ENCODE measurements at places on chromosomes 7 and 10. TPM values are rescaled to one million over a fixed set of nuclear protein-coding genes. Genes with fewer than 3 reads are reported as not detected.

- DNase-seq: peak; percentile 24
These were observed 92.5 kb downstream of the KLF6 start for GRCh38 chr10:3692387-3692999.

DNA sequence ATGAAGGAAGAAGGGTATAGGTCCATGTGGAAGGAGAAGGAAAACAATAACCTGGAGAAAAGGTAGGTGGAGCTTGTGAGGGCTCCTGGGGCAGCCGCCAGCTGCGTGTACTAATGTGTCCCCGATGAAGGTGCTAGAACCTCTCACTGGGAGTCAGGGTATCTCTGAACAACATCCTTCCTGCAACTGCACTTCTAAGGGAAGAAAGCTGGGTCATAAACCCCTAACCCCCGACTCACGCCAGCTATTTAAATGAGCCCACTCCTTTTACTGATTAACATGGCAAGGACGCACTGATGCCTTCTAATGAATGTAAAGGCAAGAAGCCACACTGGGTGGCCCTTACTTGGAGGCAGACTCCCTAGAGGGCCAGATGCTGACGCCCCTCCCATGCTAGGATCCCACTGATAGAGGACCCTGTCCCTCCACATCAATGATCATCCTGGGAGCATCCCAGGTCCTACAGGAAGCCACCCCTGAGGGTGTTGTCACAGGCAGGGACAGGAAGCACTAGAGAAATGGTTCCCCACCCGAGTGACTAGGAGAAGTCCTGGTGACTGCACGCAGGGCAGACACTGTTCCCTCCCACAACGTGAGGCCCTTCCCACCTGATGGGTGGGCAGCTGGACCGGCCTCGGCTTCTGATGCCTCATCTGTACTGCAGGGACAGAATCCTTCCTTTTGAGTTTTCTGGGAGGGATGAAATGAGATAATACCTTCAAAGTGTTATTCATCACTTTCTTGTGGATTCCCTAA is 20.4 kb downstream of the JCAD start:
- no peak for DNase-seq

GRCh38 chr10:72552857-72553256 is 73.0 kb downstream of the MICU1 start:
- peak; percentile 32 for DNase-seq

- no peak for DNase-seq
These were observed 4.3 kb downstream of the LHPP start for GRCh38 chr10:124465777-124466488.

GRCh38 chr10:131200856-131201470 is 110.6 kb downstream of the TCERG1L start:
- DNase-seq: no peak

- no peak for DNase-seq
These were observed 100.5 kb downstream of the ADRA2A start for GRCh38 chr10:111177379-111177778.

DNA sequence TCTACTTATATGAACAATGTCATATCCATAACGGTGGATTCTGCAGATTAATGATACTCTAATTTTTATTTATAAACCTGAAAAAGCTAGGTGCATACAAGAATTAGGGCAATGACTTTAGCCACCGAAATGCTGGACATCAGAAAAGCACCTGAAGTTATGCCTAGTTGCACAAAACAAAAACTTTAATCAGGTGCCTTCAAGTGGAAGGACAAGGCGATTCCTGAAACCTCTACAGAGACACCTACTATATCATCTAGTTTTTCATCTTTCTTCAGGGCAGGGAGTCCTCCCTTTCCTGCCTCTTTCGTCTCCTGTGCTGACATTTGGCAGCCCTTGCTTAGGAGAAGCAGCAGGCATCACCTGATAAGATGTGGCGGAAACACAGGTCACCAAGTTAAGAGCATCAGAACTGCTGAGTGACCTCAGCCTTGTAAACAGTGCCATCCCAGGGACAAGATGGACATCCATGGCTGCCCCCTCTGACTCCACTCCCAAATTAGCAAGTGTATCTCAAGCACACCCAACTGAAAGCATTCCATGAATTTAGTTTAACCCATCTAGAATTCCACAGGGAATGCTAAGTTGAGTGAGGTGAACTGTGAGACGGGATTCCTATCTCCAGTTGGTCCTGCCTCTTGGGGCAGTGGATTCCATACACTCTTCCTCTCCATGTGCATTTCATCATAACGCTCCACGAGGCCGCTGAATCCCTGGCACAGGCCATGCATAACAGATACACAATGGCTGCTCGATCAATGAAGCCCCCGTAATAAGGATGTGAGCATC is 5.8 kb downstream of the ITPRIP start:
- DNase-seq: no peak

DNA sequence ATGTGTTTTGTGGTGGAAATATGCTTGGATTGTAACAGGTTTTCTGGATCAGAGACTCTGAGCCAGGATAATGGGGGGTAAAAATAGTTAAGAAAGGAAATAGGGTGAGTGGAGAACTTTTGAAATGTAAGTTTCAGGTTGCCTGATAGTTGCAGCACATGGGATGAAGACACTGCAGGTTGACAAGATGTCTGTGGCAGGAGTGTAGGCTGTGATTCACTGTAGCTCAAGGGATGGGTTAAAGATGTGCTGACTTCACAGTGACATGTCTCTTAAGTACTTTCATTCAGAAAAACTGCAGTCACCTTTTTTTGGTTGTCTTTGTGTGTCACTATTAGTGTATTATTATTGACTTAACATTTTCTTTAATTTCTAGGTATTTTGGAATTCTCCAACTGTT is 63.5 kb upstream of the SLC39A12 start:
- DNase-seq: no peak

- DNase-seq: peak; percentile 79
These were observed 760 bp downstream of the CBX3 start for GRCh38 chr7:26202019-26202990.

GRCh38 chr7:25615593-25615992 is 387.3 kb upstream of the NPVF start:
- no peak for DNase-seq

DNA sequence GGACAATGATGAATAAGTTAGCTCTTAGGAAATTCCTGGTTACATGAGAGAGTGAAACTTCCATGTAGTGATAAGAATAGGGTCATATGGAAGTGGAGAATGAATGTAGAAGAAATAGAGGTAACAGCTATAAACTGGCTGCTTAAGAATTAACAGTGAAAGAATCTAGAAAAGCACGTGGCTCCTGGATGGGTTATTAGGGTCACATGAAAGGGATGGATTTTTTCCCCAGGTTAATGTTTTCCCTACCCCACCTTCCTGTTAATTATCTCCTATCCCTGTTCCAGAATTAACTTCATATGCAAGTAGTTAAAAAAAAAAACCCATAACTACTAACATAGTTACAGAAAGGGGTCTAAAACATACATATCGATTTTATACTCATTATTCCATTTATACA is 58.0 kb downstream of the ANKIB1 start:
- peak; percentile 16 for DNase-seq

GRCh38 chr10:62081341-62082270 is 180.1 kb downstream of the ARID5B start:
- no peak for DNase-seq

DNA sequence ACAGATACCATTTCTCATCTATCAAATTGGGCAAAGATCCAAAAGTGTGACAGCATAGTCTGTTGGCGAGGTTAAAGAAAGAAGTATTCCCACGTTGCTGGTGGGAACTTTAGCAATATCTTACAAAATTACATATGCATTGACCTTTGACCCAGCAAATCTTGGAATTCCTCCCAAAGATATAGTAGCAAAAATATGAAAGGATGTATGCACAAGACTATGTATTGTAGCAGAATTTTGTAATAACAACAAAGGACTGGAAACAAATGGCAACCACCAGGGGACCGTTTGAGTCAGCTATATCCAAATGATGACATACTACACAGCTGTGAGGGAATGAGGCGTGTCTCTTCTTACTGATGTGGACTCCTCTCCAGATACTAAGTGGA is 50.2 kb downstream of the KCNH2 start:
- DNase-seq: no peak

GRCh38 chr7:17946591-17946990 is 6.3 kb upstream of the SNX13 start:
- no peak for DNase-seq

GRCh38 chr7:135117096-135117495 is 30.8 kb upstream of the TMEM140 start:
- DNase-seq: no peak

- DNase-seq: no peak
These were observed 64.9 kb downstream of the PRKG1 start for GRCh38 chr10:51139176-51139575.

- DNase-seq: peak; percentile 34
These were observed 94.9 kb upstream of the KCNIP2 start for GRCh38 chr10:101938305-101939007.

DNA sequence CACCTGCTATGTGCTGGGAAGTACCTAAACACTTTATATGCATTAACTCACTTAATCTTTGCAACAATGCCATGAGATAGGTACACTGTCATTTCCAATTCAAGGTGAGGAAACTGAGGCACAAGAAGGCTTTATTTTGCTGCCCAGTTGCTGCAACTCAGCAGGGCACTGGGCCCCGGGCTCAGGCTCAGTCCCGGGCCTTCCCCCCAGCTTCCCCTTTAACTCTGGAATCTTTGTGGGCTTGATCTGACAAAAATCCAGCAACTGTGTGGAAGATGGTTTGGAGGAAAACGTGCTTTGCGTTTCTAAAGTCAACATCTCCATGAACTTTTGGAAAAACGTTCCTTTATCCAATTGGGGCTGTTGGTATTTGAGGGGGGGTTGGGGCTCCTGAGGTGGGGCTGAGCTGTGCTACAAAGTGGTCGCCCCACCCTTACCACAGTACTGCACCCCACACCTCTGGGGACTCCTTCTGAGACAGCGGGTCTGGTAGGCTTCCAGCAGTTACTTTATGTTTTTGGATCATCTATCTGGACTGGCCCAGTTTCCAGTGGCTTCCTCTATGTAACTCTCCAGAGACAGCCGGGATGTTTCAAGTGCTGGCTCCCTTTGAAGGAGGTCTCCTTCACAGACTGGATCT is 40.5 kb upstream of the CAMK1D start:
- no peak for DNase-seq

- no peak for DNase-seq
These were observed 137.9 kb downstream of the DNAJB6 start for GRCh38 chr7:157474685-157475084.

DNA sequence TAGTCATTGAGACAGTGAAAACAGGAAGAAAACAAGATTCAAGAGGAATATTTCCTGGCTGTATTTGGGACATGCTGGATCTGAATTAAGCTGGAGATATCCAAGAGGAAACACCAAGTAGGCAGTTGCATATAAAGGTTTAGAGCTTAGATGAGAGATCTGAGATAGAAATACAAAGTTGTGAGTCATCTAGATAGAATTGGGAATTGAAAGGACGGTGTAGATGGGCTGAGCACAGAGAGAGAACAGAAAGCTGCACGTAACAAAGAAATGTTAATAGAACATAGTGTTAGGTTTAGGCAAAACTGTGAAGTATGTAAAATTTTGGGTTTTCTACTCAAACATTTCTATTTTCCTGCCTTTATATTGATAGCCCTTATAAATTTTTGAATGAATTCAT is 218.5 kb upstream of the TMEM196 start:
- no peak for DNase-seq

GRCh38 chr10:126060261-126060931 is 164.0 kb downstream of the FANK1 start:
- no peak for DNase-seq

- no peak for DNase-seq
These were observed 8.5 kb downstream of the ZNF138 start for GRCh38 chr7:64802699-64803098.

Gene HECW1
- 7.6 TPM for total RNA-seq

Gene MOGAT3
- 6.3 TPM for total RNA-seq

Gene FXYD4
- total RNA-seq: not detected

Gene SPDYE2B
- not detected for total RNA-seq

Gene C7orf33
- total RNA-seq: not detected

Gene CADPS2
- total RNA-seq: 41.5 TPM

Gene CPN1
- 2.8 TPM for total RNA-seq

All from hepatocyte (in vitro differentiated cells).